Glomerular endothelial cell (primary cell): ENCODE measurements at places on chromosomes 4 and X. TPM values are rescaled to one million over a fixed set of nuclear protein-coding genes. Genes with fewer than 3 reads are reported as not detected.

GRCh38 chr4:2094545-2094944, 35.4 kb downstream of the NAT8L start:
- DNase-seq = no peak

DNA sequence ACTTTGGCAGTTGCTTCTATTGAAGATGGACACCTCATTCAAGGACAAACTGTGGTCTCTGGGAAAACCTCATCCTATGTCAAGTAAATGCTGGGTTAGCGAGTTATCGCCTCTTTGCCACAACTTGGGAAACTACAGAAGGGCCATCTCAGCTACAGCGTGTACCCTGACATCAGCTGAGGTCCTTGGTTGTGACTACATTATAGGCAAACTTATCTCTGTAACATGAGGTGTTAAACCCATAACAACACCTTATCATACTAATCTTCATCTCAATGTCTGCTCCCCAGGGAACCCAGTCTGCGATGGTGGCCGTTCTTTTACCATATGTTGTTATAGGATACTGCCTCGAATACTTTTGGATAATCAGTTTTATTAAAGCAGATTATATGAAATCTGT, 1862.7 kb downstream of the STIM2 start:
- no peak for DNase-seq

DNA sequence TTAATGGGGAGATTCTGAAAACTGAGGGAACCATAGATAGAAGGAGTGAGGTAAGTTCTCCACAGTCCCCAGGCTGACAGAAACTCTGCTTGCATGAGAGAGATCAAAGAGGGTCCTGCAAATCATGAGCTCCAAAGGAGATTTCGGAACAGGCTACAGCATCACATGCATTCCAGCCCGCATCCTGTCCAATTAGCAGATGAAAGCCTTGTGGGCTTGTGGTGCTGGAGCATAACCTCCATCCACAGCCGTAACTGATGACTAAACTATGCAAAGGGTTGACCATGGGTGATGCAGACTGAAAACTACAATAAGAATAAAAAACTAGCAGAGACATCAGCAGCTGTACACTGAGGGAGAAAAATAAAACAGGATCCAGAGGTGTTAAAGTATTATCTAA, 654.5 kb downstream of the TLL1 start:
- DNase-seq = no peak

- no peak for DNase-seq
Observed at GRCh38 chr4:52728691-52729240, 22.5 kb downstream of the ERVMER34-1 start.

DNA sequence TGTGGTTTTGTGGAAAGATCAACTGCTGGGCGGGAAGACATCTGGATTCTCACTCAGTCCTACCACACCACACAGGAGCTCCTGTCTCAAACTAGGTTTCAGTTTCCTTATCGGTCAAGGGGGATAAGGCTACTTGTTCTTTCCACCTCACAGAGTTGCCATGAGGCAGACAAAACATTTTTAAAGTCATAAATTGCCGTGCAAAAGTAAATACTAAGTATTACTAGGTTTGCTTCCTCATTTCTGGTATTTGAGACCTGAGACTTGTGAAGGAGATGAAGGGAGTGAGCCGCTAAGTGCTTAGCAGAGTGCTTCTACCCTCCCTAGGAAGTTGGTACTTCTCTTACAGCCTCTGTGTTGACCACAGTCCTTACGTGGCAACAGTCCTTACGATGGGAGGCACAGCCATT, 1.5 kb downstream of the LAP3 start:
- DNase-seq = no peak

DNA sequence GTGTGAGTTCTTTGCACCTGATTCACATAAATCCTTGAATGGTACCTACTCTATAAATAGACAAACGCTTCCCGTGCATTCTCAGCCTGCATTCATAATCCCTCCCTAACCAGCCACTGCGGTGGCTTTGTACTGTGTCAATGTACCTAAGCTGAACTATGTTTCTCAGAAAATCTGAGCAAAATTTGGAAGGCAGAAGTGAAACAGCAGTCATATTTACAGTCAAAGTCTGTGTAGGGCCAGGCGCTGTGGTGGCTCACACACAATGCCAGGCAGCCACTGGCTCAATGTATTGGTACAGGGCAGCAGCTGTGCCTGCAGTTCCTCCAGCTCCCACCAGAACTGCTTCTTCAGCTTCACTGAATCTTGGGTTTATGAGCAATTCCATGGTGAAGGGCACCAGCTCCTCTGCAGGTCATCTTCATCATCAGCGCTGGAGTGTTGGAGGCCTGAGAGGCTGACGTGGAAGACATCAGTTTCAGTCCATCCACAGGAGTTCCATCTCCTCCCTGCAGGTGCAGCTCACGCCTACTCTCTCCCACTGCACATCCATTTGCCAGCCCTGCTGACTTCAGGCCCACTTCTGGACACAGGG, 32.3 kb upstream of the IRF2 start:
- no peak for DNase-seq

DNA sequence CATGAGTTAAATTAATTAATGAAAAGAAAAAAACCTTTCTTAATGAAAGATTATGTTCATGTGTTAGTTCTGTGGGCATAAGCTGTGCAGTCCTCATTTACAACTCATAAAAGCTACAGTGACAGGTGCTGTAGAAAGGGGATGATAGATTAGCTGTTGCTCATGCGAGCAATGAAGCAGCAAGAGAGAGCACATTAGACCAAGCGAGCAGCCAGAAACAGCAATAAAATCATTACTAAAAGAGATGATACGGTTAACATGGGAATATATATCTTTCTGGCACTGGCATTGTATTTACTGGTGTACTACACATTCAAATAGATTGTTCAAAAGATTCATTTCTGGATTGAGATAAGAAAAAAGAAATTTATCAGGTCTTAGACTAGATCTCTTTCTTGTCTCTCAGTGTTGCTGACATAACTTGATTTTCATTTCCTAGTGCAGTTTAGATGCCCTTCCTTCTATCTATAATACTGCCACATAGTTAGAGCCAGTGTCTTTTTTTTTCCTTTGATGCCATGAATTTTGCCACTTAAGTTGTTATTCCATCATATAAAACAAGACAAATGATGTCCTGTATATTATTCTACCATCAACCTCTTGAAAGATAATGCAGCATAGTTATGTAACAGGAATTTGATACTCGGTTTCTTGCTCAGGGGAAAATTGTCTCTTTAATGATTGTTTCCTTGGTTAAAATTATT, 164.6 kb downstream of the BANK1 start:
- DNase-seq = no peak

- DNase-seq = no peak
Observed at GRCh38 chrX:84108584-84108983, 79.4 kb downstream of the RPS6KA6 start.

DNA sequence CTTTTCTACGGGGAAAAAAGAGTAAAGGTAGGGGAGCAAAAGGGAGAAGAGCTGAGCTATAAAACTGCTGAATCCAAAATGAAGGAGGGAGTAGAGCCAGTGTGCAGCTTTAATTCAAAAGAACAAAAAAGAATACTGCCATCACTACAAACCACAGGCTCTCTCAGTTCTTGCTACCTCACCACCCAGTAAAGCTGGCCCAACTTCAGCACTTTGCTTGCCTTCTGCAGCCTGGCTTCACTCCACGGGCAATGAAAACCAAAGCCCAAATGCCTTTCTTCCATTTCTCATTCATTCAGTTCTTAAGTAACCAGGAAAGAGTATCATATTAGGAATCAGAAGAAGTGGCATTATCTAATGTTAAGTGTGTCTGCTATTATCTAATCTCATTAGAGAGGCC, 376.8 kb downstream of the BCOR start:
- no peak for DNase-seq

DNA sequence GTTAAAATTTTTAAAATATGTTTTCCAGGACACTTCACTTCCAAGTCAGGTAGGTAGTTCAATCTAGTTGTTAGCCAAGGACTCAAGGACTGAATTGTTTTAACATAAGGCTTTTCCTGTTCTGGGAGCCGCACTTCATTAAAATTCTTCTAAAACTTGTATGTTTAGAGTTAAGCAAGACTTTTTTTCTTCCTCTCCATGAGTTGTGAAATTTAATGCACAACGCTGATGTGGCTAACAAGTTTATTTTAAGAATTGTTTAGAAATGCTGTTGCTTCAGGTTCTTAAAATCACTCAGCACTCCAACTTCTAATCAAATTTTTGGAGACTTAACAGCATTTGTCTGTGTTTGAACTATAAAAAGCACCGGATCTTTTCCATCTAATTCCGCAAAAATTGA, 49.7 kb downstream of the XIAP start:
- no peak for DNase-seq

- no peak for DNase-seq
Observed at GRCh38 chr4:41452484-41453225, 85.3 kb upstream of the LIMCH1 start.

DNA sequence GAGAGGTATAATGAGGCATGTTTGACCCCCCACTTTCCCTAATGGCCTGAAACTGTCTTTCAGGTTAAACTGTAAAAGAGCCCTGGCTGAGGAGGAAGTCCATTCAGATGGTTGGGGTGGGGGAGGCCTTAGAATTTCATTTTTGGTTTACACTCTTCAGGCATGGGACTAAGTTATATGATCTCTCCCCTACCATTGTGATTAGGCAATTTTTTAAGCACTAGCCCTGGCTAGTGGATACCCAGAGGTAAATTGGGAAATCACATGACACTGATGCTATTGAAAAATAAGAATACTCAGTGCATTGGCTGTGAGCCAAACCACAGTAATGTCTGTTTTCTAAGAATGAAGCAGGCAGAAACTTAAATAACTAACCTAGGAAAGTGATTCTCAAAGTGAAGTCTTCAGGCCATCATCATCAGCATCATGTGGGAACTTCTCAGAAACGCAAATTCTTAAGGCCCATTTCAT, 149.7 kb downstream of the RRAGB start:
- no peak for DNase-seq

DNA sequence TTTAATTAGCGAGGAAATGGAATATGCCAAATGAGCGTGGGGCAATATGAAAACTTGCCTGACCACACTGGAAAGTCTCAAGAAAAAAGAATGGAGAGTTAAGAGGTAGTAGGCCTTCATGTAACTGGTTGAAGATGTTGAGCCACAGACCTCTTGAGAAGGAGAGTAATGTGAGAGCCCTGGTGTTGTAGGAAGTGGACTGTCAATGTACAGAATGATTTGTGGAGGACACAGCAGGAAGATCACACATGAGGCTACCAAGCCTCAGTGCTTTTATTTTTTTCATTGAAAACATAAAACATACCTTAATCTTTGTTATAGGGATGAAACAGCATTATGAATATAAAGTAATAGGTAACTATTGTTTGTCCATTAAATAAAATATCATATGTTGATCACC, 331.6 kb downstream of the UNC5C start:
- DNase-seq = no peak

DNA sequence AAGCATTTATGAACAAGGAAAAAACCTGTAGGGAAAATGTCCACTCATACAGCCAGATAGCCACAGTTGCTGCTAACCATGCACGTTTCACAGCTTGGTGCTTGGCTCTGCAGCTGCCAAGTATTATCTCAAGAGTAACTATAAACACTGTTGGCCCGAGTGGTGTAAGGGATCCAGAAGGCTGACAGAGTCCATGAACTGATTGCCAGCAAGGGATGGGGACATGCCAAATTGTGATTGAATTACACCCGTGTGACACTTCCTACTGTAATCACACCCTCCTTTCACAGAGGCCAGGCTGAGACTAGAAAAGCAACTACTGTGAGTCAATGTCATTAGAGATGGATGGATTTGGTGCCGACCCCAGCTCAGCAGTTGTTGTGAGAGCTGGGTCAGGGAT, 223.9 kb upstream of the ANKRD50 start:
- no peak for DNase-seq

GAB1 gene
- total RNA-seq = 8.1 and 19.6 TPM in 2 replicates

RASL11B gene
- 0.58 TPM in 1 of 2 replicates, not detected in the other for total RNA-seq

MOSPD2 gene
- 9.5 and 28.1 TPM in 2 replicates for total RNA-seq

MAGEB3 gene
- total RNA-seq = not detected in 2 replicates

AGA gene
- total RNA-seq = 14.0 and 40.0 TPM in 2 replicates

FAM47E gene
- 0.44 TPM in 1 of 2 replicates, not detected in the other for total RNA-seq

LONRF3 gene
- total RNA-seq = 3.4 and 5.2 TPM in 2 replicates

KLHL13 gene
- 3.9 and 6.2 TPM in 2 replicates for total RNA-seq

CRMP1 gene
- 2.9 and 23.8 TPM in 2 replicates for total RNA-seq

GLRA2 gene
- not detected in 2 replicates for total RNA-seq

CT47B1 gene
- not detected in 2 replicates for total RNA-seq

CHRDL1 gene
- 0.58 and 4.0 TPM in 2 replicates for total RNA-seq

ITIH6 gene
- under 0.01 TPM in 1 of 2 replicates, not detected in the other for total RNA-seq
